ENCODE measurements at places on chromosomes 2 and 18.

DNA sequence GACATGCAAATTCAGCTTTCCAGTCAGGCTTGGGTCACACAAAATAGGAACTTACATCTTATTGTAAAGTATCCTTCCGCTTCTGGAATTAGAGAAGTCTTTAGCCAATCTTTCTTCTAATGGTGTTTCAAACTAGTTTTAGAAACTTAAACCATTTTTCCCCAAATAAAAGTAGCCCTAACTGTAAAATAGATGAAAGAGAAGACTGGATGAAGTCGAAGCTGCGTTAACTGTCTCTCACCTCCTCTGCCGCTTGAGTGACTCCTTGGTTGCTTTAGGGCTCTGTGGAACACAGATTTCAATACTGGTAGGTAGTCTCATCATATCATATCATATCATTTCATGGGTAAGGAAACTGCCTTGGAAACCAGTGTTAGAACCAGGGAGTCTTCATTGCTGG, 498.4 kb downstream of the XIRP2 start:
- DNase-seq, result no peak

DNA sequence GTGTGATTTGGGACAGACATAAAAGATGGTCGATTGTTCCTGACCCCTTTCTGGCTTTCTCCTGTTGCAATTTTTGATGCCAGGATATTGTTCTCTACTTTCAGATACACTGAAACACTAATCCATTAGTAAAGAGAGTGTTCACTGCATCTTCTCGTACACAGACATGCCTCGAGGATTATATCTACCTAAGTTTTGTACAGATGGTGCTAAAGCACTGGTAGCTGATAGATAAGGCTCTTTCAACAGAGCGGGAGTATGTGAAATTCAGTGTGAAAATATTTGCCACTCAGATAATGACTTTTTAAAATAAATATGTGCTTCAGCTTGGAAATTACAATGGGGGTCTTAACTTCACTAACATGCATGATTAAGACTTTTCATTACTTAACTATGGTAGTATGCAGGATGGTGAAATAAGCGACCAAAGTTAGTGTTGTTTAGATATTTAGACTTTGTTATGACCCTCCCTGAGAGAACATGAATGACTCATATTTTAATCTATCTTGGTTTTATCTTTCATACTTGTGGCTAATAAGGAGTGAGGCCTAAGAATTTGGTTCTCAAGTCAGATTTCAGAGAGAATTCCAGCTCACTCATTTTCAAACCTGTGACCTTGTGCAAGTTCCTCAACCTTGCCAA, 474.9 kb downstream of the NRXN1 start:
- DNase-seq, result peak; percentile 57

DNA sequence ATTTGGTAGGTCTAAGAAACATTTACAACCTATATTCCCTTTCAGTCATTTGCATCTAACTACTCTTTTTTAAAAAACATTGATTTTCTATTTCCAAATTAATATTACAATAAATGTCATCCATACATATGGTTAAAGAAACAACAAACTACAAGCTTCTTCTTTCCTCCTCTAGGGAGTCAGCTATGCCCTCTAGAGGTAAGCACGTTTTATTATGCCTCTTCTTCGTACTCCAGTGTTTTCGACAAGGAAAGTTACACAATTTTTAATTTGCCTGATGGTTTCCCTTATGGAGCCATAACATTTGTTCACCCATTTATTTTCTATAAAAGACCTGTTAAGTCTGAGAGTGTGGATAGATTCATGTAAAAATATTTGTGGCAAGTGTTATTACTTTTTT, 183.4 kb upstream of the CDH7 start:
- peak; percentile 1 for DNase-seq

DNA sequence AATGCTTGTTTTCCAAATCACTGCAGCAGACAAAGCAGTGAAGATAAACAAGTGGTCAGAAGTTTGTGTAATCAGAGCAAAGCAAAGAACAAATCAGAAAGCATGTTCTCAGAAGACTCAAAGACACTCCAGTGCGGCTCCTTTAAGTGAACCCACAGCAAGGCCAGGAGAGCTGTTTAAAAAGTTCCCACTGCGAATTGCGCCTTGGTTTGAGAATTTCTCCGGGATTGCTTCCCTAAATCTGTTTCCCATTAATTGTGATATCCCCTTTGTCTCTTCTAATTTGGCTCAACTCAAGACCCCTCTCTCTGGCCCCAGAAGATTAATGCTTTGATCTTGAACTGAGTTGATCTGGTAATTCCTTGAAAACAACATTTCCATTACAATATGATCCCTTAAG, 122.4 kb upstream of the BCL2L11 start:
- no peak for DNase-seq

- peak; percentile 68 for DNase-seq
Measured at GRCh38 chr18:22828171-22828570, 105.0 kb upstream of the RBBP8 start.

DNA sequence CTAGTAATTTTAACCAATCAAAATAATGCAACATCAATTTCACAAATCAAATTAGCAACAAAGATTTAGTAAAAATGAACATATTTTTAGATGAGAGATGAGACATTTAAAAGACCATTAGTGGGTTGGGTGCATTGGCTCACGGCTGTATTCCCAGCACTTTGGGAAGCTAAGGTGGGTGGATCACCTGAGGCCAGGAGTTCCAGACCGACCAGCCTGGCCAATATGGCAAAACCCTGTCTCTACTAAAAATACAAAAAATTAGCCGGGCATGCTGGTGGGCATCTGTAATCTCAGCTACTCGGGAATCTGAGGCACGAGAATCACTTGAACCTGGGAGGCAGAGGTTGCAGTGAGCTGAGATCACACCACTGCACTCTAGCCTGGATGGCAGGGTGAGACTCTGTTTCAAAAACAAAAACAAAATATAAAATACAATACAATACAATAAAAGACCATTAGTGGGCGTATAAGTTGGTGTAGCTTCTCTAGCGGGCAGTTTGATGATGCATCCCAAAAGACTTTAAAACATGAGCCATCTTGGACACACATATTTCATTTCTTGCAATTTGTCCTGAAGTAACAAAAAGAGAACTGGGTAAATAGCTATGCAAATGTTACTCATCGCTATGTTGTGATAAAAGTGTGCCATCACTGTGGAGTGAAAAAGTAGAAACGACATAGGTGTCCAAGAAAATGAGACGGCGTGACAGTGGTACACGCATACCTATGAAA, 101.8 kb downstream of the COL6A3 start:
- peak; percentile 42 for DNase-seq

- DNase-seq, result no peak
Measured at GRCh38 chr18:37674570-37674969, 109.0 kb upstream of the CELF4 start.

- no peak for DNase-seq
Measured at GRCh38 chr2:236146436-236146835, 21.8 kb downstream of the GBX2 start.

DNA sequence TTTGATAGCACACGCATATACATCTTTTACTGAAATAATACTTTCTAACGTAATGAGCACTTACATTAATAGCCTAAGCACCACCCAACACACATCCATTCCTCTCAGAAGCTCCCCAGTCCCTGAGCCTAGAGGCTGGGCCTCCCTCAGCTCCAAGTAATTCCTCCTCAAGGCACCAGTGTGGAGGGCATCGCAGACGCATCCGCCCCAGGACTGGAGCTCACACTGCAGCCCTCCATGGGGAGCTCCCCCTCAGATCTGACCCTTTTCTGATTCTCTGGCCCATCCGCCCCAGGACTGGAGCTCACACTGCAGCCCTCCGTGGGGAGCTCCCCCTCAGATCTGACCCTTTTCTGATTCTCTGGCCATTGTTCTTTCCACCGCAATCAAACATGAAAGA, 60.4 kb upstream of the SNTG2 start:
- no peak for DNase-seq

GRCh38 chr2:221529943-221530652, 42.0 kb downstream of the EPHA4 start:
- DNase-seq, result peak; percentile 58

GRCh38 chr2:83595926-83596325, 863.2 kb downstream of the SUCLG1 start:
- no peak for DNase-seq

GRCh38 chr2:25504266-25504665, 162.5 kb upstream of the DNMT3A start:
- no peak for DNase-seq

GRCh38 chr2:178075006-178075326, 2.4 kb upstream of the PDE11A start:
- no peak for DNase-seq

- DNase-seq, result no peak
Measured at GRCh38 chr18:40583671-40584070, 1371.4 kb upstream of the PIK3C3 start.

DNA sequence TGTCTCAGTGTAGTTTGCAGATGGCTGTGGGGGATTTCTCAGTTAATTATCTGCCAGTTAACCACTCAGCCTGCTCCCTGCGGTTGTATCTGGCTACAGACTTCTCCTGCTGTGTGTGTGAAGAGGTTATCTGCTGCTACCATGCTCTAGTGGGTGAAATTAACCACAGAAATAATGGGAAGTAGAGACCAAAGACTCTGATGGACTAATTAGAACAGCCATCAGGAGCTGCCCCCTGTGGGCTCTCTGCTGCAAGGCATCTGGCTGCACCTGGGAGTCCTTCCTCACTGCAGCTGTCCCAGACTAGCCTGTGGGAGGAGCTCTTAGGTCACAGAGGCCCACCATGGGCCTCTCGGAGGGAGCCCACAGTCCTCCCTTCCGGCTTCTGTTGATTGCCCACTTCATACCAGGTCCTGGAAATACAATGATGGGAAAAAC, 66.6 kb downstream of the CTIF start:
- DNase-seq, result peak; percentile 71

DNA sequence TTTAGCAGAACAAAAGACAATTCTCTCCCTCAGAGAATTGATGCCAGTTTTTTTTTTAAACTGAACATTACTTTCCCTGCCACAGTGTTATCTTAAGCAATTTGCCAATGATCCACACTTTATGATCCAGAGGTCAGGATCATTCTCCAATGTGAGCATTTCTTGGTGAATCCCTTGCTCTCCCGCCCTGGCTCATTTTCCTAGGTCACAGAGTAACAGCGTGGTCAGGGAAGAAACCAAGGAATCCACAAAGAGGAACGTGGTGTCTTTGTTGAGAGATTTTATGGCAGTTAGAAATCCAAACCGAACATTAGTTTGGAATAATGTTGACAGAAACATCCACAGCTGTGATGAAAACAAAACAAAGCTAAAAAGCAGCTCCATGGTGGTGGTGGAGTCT, 250.3 kb downstream of the TTC32 start:
- DNase-seq, result no peak

- peak; percentile 46 for DNase-seq
Measured at GRCh38 chr18:2657788-2658458, 2.4 kb downstream of the SMCHD1 start.

GRCh38 chr2:45640576-45640975, 10.9 kb upstream of the PRKCE start:
- DNase-seq, result no peak

GRCh38 chr18:12281861-12282260, 26.2 kb upstream of the TUBB6 start:
- DNase-seq, result peak; percentile 17

GRCh38 chr2:230586328-230586982, 126.2 kb upstream of the CAB39 start:
- DNase-seq, result no peak

DNA sequence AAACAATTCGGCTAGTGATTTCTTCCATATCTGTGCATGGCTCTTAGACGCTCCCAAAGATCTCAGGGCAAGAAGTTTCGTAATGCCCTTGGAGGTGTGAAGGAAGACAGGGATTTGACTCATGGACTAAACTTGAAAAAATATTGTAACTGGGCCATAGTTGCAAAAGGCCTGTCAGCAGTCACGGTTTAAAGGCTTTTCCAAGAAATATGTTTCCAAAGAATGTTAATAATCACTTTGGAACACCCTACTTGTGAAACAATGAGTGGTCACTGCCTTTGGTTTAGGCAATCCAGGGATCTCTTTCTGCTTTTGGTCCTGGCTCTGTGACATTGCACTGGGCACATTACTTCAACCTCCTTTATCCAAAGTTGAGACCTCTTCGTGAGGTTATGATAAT, 102.5 kb upstream of the RASGRP3 start:
- DNase-seq, result no peak

DNA sequence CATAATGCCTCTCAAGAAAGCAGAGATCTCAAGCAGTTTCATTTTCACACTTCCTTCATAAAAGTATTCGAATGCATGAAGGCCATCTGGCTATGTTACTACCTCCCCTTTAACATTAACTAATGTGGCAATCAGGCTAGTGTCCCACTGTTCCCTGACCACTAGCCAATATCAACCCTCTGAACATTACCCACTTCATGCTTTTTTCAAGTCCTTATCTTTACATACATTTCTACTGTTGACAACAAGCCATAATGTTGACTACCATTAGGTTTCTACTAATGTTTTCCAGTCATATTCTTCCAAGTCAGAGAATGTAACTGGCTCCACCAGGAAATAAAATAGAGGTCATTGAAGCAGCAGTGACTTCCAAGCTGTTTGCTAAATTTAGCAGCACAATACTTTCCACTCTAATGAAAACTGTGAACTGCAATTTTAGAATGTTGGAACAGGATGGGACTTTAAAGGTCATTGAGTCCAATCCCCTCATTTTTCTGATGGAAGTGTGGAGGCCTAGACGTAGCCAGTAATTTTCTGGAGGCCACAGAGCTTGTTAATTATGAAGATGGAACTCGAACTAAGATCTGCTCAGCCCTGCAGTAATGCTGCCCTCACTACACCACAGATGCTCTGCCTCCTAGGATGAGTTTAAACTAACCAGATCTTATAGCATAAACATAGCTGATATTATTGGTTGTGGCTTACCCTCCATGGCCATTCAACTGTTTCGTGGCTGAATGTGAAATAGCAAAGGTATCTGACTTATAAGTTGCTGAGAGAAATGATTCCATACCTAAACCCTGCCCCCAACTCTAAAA, 630 bp upstream of the PPP1R1C start:
- no peak for DNase-seq

GRCh38 chr2:109562421-109562820, 51.3 kb downstream of the SEPTIN10 start:
- peak; percentile 28 for DNase-seq

GRCh38 chr18:44996261-44996660, 315.6 kb downstream of the SETBP1 start:
- DNase-seq, result no peak

- no peak for DNase-seq
Measured at GRCh38 chr2:164014068-164014731, 278.4 kb upstream of the FIGN start.

- DNase-seq, result no peak
Measured at GRCh38 chr18:50706199-50706598, 113.6 kb downstream of the MRO start.

- peak; percentile 67 for DNase-seq
Measured at GRCh38 chr2:231132129-231132528, 7.3 kb upstream of the HTR2B start.
